ENCODE measurements at places on chromosomes 1 and 21.

DNA sequence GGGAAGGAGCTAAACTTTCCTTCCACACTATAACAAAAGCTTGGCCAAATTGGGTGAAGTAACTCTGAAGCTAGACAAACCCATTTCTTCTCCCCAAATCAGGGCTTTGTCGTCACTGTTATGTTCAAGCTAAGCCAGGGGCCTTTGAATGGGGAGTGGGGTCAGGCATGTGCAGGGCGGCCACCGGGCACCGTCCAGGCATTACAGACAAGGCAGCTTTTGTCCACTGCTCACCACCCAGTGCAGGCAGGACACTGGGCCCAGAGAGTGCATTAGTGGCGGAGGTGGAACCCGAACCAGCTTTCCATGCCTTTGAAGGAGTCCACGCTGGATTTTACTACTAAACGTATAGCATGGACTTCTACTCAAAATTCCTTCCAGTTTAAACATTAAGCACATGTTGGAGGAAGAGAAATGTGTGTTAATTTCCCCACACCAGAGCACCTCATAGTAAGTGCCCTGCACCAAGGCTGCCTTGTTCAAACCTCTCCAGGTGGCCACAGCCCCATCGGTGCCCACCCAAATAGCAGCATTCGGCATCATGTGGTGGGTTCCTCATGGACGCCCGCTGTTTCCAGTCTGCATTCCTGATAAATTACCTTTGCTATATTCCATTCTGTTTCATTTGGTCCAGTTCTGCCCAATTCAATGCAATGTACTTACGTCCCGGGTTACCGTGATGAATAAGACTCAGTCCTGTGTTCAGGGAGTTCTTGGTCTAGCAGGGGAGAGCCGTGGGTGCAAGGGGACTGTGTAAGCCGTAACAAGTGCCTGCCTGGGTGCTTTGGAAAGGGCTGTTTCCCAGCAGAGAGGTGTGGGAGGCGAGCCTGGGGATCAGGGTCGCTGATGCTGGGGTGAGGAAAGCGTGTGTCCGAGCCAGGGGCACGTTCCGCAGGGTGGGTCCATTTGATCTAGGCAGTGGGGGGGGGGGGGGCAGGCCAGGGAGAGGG, 1.6 kb downstream of the UBASH3A start:
- DNase-seq: no peak

DNA sequence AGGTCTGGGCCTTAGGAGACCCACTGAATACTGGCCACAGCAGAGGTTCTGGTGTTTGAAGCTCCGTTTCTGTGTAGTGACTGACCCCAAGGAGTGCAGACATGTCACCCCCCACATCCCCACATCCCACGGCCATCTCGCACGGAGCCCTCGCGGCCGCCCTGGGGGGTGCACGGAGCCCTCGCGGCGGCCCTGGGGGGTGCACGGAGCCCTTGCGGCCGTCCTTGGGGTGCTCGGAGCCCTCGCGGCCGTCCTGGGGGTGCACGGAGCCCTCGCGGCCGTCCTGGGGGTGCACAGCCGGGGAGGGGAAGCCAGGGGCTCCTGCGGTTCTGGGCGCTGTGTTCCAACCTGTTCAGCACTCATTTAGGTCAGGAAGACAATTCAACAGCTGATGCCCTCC, 68.4 kb downstream of the SCCPDH start:
- DNase-seq: no peak

DNA sequence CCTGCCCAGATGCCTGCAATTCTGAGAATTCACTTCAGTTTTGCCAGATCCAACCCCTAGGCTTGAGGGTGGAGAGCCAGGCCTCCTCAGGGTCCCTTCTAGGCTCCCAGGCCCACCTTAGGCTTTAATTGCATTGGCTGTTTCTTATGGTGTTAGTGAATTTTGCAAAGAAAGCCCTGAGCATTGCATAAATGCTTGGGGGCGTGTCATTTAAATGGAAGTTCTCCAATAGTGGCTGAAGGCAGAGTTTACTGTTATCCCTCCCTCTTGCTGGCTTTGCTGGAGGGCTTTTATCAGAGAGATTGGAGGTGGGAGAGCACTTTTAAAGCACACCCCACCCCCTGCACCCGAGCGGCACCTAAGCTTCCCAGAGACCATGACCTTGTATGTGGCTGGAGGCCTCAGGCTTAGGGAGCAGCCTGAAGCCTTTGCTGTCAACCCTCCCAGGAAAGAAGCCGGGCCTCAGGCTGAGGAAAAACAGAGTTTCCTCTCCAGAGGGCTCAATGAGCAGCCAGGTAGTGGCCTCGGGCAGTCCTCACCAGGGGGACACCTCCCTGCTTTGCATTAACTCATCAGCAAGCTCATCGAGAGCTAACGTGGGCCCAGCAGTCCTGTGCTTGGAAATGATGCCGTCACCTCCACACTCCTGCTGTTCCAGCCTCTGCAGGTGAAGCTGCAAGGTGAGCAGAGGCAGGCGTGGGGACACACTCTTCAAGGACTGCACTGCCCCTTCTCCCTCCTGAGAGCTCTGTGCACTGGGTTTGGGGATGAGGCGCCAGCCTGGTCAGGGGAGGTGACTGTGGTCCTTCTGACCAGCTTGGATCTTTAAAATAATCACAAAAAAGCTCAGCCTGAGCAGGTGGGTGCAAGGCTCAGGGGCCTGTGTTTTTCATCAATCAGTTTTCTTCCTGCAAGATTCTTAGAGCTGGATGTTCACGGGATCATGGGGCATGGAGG, 58.0 kb downstream of the STUM start:
- no peak for DNase-seq

DNA sequence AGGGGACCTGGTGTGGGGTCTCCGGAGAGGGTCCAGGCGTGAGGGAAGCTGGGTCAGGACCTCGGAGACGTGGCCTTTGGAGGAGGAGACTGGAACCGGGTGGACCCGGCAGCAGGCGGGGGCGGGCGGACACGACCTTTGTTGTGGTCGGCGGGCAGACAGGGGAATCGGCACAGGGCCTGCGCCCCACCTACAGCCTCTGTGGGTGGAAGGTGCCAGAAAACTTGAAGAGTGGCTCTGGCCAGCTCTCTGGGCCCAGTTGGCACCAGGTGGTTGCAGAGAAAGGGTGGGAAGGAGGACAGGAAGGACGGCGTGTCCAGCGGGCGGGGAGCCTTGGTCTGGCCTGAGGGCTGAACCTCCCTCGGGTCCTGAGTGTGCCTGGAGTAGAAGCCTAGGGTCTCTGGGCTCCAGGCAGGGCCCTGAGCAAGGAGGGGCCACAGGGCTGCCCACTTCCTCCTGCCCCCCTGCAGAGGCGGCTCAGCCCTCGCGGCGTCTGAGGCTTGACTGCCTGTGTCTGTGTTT, 7.7 kb upstream of the TTLL10 start:
- no peak for DNase-seq

DNA sequence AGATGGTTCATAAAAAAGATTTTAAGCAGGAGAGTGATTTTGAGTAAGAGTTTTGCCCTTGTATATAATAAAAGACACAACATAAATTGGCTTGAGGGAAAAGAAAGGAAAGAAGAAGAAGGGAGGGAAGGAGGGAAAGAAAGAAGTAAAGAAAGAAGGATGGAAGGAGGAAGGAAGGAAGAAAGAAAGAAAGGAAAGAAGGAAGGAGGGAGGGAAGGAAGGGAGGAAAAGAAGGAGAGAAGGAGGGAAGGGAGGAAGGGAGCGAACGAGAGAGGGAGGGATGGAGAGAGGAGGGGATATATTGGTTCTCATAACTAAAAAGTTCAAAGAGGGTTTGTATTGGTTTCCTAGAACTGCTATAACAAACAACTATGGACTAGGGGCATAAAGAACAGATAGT, 62.2 kb upstream of the PAX7 start:
- no peak for DNase-seq

- DNase-seq: no peak
Observed at GRCh38 chr1:230611878-230612235, 30.4 kb upstream of the COG2 start.

- no peak for DNase-seq
Observed at GRCh38 chr1:186391841-186392240, 16.2 kb downstream of the ODR4 start.

DNA sequence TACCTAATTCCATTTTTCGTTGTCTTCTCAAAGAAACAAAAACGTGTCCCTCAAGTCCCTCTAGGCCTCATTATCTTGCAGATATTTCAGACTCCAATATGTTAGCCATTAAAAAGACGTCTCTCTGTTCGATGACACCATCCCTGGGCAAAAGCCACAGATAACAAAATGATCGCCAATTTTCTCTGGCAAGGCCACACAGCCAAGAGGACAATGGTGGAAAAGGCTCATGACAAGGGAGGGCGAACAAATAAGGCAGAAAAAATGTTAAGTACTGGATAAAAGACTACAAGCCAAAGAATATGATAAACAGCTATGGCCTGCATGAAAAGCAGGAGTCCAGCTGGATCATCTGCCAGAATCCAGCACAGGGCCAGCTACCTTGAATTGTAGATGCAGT, 82.9 kb downstream of the TBX15 start:
- DNase-seq: no peak

DNA sequence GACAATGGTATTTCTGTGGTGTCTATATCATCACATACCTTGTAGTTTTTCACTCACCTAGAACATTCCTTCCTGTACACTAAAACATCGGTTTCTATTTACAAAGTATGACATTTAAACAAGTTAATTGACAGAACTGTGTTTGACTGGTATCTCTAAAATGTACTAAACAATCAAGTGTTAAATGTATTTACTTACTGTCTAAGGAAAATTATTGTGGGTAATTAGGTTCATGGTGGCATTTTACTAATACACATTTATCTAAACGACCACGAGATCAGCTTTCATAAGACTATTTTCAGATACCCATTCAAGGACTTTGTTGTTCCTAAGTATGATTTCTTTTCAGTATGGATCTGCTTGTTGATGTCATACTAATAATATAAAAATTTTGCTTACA, 115.2 kb downstream of the ADGRL2 start:
- DNase-seq: no peak

GRCh38 chr1:53501065-53502005, 42.1 kb downstream of the DMRTB1 start:
- DNase-seq: no peak

GRCh38 chr1:183998045-183998444, 39.5 kb downstream of the COLGALT2 start:
- no peak for DNase-seq

GRCh38 chr1:178412400-178412770, 84.4 kb downstream of the CLEC20A start:
- DNase-seq: no peak

GRCh38 chr1:18924221-18924691, 21.9 kb upstream of the ALDH4A1 start:
- DNase-seq: no peak

DNA sequence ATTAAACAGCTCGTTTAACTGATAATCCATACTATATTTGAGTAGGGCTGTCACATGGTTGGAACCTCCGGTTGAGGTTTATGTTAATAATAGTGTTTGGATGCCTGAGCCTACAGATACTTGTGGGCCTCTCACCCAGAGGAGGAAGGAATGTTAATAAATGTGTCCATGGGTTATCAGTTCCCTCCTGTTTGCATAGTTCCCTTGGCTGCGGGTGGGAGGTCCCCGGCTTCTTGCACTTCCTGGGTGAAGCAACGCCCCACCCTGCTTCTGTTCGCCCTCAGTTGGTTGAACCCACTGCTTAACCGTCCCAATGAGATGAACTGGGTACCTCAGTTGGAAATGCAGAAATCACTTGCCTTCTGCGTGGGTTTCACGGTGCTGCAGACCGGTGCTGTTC, 23.6 kb upstream of the GBP1 start:
- DNase-seq: no peak

DNA sequence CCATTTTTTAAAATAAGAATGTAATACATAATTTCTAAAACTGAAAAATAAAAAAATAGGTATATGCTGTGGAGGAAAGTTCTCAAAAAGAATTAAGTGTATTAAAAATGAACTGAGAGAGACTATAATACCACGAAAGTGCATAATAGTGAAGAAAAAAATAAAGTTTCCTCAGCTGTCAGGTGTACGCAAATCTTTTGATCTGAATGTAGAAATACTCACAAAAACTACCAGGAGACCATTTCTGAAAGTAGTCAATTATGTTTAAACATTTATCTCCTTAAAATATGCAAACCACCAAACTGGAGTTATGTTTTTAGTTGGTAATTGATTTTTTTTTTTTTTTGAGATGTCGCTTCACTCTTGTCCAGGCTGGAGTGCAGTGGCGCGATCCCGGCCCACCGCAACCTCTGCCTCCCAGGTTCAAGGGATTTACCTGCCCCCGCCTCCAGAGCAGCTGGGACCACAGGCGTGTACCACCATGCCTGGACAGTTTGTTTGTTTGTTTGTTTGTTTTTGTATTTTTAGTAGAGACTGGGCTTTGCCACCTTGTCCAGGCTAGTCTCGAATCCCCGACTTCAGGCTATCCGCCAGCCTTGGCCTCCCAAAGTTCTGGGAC, 1169.2 kb upstream of the B3GALT2 start:
- no peak for DNase-seq

GRCh38 chr1:213057264-213058059, 6.4 kb downstream of the RPS6KC1 start:
- DNase-seq: no peak

DNA sequence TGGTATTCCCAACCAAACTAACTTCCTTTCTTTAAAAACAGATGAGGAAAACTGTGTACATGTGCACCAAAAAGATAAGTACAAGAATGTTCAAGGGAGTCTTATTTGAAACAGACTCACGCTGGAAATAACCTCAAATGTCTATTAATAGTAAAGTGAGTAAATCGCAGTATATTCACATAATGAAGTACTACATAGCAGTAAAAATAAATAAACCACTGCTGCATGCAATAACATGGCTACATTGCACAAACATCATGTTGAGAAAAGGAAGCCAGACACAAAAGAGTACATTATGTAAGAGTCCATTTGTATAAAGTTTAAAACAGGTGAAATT, 5.2 kb upstream of the DENND2D start:
- DNase-seq: no peak

DNA sequence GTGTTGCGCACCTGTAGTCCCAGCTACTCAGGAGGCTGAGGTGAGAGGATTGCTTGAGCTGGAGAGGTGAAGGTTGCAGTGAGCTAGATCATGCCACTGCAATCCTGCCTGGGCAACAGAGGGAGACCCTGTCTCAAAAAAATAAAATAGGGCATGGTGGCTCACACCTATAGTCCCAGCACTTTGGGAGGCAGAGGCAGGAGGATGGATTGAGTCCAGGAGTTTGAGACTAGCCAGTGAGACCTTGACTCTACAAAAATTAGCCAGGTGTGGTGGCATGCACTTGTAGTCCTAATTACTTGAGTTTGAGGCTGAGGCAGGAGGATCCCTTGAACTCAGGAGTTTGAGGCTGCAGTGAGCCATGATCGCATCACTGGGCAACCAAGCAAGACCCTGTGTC, 9.7 kb downstream of the RPL11 start:
- no peak for DNase-seq

- DNase-seq: no peak
Observed at GRCh38 chr1:44359234-44359935, 4.3 kb upstream of the ERI3 start.

DNA sequence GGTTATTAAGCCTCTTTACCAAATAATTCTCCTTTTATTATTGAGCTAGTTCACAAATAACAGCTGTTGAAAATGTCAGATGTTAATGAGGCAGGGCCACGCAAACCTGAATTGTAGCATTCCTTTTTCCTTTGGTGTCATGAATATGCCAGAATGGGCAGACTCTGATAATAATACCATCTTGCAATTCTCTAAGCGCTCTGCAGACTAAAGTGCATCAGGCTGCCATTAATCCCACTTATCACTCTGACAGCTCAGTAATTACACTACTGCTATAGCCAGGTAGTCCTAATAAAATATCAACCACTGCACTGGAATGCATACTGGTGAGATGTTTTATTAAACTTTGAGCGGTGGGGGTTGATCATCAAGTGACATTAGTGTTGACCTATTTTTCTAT, 177.7 kb downstream of the DPYD start:
- no peak for DNase-seq

- no peak for DNase-seq
Observed at GRCh38 chr1:2805801-2806430, 4.4 kb upstream of the TTC34 start.

GRCh38 chr1:175192111-175192629, 406 bp downstream of the KIAA0040 start:
- DNase-seq: no peak

Measured in stimulated activated CD8-positive, alpha-beta memory T cell treated with anti-CD3 and anti-CD28 coated beads, Interleukin-4, amount 100 ng/mL, for 1 hour (primary cell).